ENCODE measurements at places on chromosomes 13 and 19.

DNA sequence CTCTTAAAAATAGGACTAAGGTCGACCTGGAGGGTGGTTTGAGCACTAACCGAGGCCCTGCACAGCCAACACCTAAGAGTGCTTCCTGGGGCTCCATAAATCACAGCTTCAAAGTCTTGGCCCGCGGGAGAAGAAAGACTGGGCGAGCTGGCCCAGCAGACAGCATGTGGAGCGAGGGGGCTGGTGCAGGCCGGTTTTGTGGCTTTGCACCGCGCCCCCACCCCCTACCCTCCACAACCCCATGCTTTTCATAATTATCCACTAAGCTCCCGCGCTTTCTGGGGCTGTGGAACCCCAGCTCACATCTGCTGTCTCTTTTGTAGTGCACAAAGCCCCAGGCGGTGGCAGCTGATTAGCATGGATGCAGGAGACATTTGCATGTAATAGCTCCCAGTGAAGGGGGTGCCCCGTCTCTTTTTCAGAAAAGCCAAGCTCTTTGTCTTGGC is 17.1 kb downstream of the CARM1 start:
- DNase-seq = no peak

GRCh38 chr19:10580979-10581631 is 6.0 kb downstream of the AP1M2 start:
- DNase-seq = no peak

GRCh38 chr13:110470272-110471009 is 91.1 kb downstream of the RAB20 start:
- DNase-seq = no peak

DNA sequence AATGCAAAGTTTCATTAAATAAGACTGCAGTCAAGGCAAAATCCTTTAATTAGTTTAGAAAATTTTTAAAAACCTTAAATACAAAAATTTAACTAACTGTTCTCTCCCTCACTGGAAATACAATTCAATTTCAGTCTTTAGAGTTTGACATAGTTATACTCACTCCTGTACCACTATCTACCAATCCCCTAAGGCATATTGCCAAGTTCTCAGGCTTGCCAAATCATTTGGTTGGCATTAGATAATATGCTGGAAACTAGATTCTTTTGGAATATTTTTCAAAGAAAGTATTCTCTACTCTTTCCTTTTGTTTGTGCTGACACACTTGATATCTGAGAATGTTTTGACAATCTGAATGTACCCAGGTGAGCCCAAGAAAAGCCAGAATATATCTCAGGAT is 77.2 kb downstream of the TSC22D1 start:
- DNase-seq = no peak

- peak; percentile 72 for DNase-seq
Observed at GRCh38 chr19:39307046-39307821, 11.0 kb downstream of the IFNL1 start.

DNA sequence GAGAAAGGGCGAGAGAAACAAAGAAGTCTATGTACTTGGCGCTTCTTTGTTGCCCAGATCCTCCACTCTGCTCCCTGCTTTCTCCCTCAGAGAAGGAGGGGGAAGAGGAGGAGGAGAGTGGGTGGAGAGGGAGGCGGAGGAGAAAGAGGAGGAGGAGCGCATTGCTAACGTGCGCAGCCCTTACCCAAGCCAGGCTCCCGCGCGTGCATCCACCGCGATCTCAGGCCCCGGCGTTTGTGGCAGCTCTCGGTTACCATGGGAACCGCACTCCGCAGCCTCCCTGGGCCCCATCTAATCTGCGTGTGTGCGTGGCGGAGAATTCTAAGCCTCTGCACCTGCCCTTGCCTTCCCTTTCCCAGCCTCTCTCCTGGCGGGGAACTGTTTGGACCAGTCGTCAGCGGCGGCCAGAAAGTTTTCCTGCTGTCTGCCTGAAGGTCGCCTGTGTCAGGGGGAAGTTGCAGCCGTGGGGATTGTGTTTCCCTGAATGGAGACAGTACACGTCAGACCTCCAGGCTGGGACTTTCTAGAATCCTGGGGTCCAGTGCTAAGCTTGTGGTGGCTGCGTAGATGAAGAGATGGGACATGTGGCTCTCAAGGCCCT is at the start of gene ERICH6B:
TSS of gene ERICH6B (minus strand) at position 239 of the 601 bp plus-strand sequence. CDS start 18,734 bp downstream, outside the sequence.
- peak; percentile 65 for DNase-seq

DNA sequence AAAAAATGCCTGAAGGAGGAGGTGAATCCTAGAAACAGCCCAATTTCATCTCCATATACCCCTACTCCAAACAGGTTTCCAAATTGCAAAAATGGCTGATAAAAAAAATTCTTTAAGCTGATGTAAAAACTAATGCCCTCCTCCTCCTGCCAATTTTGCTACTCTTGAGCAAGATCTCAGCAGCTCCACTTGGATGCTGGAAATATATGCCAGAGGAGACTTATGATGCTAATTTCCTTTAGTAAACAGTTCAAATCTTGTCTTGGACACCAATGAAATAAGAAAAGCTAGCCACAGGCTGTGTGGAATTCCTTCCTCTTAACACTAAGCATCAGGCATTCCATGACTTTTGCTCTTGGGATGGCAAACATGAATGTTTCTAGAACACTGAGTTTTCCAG is 67.5 kb downstream of the INSR start:
- DNase-seq = no peak

- DNase-seq = no peak
Observed at GRCh38 chr13:111066544-111066943, 48.6 kb upstream of the ARHGEF7 start.

DNA sequence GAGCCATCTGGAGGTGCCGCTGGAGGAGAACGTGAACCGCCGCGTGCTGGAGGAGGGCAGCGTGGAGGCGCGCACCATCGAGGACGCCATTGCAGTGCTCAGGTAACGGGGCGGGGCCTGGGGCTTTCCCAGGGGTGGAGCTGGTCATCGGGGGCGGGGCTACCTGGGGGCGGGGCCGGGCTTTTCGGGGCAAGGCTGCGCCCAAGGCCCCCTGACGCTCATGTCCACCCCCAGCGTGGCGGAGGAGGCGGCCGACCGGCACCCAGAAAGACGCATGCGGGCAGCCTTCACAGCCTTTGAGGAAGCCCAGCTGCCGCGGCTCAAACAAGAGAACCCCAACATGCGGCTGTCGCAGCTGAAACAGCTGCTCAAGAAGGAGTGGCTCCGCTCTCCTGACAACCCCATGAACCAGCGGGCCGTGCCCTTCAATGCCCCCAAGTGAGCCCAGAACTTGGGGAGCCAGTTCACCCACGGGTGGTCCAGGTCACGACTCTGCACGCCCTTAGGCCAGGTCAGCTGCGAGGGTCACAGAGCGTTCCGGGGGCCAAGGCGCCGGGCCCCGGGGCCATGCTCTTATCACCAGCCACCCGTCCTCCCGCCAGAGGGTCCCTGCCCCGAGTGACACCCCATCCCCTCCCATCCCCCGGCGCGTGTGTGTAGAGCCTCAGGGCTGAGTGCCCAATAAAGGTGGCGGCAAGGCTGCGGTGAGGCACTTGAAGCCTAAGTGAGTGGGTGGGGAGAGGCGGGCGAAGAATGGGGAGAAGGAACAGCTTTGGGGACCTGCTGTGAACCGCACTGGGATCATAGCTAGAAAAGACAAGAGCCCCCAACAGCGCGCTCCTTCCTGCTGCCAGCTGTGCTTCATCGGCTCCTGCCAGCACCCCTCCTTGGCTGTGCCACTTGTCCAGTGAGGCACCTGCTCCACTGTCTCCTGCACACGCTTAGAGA is 10.7 kb downstream of the CCDC124 start:
- no peak for DNase-seq

- no peak for DNase-seq
Observed at GRCh38 chr19:48925240-48925843, 8.2 kb upstream of the DHDH start.

GRCh38 chr13:43924549-43925245 is 45.0 kb downstream of the LACC1 start:
- no peak for DNase-seq

DNA sequence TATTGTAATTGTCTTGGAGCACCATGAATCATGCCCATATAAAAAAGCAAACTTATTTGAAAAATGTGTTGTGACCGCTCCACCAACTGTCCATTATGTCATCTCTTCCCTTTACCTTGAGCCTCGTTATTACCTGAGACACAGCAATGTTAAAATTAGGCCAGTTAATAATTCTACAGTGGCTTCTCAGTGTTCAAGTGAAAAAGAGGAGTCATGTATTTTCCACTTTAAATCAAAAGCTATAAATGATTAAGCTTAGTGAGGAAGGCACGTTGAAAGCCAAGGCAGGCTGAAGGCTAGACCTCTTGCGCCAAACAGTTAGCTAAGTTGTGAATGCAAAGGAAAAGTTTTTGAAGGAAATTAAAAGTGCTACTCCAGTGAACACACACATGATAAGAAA is 210.5 kb downstream of the GPC6 start:
- DNase-seq = no peak

DNA sequence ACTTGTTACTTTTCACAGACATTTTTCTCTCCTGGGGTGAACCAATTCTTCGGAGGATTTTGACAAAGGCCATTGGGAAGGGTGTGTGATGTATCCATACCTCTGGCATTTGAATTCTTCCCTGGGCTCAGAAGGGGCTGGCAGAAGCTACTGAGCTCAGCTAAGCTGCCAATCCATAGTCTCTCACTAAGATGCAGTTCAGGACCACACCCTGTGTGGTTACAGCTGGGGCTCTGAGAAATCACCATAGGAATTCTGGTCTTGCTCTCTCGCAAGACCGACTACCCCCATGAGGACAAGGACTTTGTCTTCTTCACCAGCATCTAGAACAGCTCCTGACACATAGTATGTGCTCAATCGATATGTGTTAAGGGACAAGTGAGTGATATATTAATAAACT is 6.0 kb downstream of the C13orf42 start:
- DNase-seq = no peak

DNA sequence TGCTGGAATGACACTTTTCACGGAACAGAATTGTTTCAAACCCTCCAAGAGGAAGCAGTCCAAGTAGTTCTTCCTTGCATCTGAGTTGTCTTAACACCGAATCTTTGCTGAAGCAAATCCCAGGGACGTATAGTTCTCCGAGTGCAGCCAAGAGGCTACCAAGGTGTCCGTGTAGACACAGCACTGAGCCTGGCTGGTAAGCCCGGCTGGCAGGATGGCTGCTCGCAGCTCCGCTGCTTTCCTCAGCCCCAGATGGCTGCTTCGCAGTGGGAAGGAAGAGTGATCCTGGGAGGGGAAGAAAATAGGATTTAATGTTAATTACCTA is 105.0 kb downstream of the SLC7A1 start:
- DNase-seq = no peak

DNA sequence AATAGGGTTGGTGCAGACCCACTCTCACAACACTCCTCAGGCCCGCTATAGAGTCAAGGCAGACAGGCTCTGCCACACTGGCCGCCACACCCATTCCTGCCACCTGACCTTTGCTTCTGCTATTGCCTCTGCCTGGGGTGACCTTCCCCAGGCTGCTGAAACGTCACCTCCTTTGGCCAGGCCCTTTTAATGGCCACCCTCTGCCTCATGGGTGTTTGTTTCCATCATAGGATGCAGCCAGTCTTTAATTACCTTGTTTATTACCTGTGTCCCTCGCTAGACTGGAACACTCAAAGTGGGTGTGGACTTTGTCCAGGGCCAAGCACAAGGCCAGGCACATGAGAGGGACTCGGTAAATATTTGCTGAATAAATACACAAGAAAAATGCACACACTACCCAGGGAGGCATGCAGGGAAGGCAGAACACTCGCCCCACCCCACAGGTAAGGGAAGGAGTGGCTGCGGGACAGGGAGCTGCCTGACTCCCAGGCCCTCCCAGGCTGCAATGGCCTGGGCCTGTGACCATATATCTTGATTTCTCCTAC is 3.2 kb downstream of the LSM4 start:
- no peak for DNase-seq

DNA sequence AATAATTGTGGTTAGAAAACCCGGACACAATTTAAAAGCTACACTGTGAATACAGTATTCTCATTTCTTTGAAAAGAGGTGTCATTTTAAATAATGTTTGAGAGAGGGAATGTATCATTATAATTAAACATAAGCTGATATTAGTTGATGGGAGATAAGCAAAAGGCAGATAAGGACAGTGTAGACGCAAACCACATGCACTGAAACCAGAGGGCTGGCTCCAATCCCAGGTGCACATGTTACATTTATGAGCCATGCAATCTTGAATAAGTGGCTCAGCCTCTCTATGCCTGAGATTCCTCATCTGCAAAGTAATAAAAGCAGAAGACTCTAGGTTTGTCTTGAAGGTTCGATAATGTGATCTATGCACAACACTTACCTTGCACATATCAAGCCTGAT is 238.7 kb downstream of the EFNB2 start:
- DNase-seq = no peak

DNA sequence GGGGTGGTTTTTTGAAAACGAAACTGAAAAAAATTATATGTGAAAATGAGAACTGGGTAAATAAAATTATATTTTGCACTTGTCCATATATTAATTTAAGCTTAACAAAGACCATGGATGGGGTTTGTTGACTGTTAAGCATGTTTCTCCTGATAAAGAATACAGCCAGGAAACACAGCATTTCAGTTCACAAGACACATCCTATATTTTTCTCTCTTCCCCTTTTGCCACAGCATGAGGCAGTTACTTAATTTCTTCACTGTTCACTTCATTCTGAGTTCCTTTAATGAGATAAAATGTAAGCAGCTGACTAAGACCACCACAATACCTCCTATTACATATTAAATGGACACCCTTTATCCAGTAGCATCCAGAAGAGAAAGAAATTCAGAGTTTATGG is 64.0 kb downstream of the RXFP2 start:
- no peak for DNase-seq

DNA sequence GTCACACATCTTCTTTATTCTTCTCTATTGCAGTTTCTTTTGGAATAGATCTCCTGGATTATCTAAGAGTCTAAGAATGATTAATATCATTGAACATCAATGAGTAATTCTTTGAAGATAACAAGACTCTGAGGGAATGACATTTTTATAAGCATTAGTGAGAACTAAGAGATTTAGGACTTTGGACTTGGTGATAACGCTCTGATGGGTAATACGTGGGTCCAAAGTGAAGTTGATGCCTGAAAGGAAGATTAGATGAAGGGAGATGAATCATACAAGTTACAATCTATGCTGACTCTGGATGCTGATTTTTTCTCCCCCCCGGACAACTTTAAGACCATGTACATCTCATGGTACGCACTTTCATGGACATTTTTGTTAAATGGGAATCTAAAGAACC is 364.5 kb downstream of the GPC5 start:
- no peak for DNase-seq

DNA sequence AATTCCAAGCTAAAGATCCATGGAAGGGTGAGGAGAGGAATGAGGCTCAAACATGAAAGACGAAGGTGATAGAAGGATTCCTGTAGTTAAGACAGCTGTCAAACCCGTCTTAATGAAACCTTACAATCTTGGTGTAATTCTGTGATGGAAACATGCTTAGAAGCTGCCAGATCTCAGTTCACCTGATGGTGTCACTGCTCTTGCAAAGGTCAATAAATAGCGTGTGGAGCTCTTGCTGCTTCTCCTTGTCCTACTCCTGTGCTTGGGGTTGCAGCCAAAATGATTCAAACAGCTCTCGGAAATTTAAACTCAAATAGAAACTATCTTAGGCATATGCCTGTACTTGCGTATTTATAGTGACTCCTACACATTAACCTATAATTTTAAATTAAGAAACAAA is 1705.0 kb downstream of the OLFM4 start:
- no peak for DNase-seq

All from NCI-H1105 treated with DMSO at 0.1 percent for 48 hours (cell line).